Muscle of back (tissue), 13 donors: ENCODE measurements at places on chromosomes 2 and 18. TPM values are rescaled to one million over a fixed set of nuclear protein-coding genes. Genes with fewer than 3 reads are reported as not detected.
A peak's percentile ranks its signal among the peaks of the same experiment; 100 is the strongest.

DNA sequence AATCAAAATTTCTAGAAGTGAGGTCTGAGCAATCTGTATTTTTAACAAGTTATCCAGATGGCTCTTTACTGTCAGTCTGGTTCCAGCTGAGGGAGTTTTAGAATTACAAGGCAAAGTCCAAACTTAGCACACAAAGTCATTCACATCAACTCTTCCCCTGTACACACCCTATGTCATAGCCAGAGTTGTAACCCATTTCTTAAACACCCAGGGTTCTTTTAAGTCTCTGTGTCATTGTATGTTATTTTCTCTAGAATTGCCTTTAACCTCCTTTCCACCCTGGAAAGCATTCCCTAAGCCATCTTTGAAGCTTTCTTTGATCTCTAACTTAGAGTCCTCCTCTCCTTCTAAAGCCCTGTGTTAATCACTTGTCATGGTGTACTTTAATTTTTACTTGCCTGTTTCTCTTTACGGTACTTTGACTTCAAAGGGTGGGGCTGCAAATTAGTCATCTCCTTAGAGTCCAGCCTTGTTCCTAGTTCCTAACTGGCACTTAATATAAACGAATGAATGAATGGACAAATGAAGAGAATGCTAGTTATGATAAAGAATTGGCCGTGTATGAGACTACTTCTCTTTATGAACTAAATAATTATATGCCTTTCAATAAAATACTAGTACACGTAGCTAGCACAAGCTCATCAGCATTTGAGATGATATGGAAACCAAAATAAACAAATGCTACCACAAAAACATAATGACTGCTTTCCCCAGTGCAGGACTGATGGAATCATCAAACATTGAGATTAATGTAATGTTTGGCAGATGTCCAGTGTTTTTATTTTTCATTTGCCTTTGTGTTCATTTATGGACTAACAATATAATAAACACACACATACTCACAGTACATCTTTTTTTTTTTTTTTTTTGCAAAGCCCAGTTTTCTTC, 11.9 kb upstream of the ACTR3 start:
- no peak for DNase-seq

- no peak for DNase-seq
Measured at GRCh38 chr2:159459279-159459678, 157.1 kb downstream of the BAZ2B start.

AAK1 gene
- 16.5 TPM for polyA plus RNA-seq

DNA sequence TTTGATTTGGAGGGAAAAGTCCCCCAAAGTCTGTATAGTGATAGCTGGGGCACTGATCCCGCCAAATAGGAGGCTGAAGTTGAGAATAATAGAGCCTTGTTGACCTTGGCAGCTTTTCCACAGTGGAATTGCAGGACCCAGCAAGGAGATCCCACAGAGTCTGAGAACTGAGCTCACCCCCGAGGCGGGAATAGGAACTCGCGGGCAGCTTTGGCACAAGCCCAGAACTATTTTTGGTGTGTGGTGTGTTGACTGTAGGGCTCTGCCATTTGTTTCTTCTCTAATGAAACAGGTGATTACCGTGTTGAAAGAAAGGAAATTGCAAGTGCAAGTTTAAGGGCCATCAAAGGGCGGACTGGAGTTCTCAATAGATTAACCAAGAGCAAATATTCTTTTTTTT, 34.0 kb downstream of the SH3RF3 start:
- DNase-seq = peak; percentile 49

DNA sequence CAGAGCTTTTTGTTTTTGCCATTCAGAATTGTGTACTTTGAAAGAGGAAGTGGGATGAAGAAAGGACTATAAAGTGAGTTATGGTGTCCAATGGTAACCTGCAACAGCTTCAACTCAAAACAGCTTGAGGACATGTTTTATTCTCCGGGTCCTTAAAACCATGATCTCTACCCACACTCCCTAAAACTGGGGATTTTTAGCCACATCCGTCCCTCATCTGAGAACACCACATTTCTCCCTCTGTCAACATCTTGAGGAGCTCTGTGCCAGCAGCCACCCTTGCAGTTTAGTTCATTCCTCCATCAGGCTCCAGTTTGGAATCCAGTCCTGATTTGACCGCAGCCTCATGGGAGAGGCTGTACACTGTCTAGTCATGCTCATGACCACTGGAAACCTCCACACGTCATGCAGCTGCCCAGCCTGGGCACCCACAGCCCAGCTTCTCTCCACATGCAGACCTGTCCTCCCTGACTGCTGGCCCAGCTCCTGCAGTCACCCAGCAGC, 62.6 kb downstream of the C18orf63 start:
- DNase-seq = no peak

DNA sequence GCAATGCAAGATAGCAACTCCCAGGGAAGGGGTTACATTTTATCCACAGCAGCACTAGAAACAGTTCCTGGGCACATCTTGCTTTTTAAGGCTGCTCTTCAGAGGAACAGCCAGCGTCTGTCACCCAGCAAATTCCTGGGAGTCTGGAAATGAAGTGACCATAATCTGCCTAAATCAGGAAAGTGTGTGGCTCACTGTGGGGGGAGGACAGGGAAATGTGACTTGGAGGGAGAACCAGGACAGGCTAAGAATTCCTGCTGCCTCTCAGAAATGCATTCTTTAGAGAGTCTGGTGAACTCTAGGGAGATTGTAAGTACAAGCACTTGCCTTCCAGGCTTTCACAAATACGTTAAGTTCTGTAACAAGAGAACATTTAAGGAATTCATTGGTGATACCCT, 364.3 kb upstream of the SPHKAP start:
- no peak for DNase-seq

GRCh38 chr2:219308142-219309101, 779 bp downstream of the PTPRN start:
- DNase-seq = peak; percentile 82

- DNase-seq = no peak
Measured at GRCh38 chr18:62332431-62332830, 7.3 kb downstream of the TNFRSF11A start.

SNORC gene
- 0.47 TPM for polyA plus RNA-seq

- DNase-seq = no peak
Measured at GRCh38 chr2:161100211-161100895, 59.9 kb upstream of the TANK start.

ABHD1 gene
- 0.84 TPM for polyA plus RNA-seq

- DNase-seq = no peak
Measured at GRCh38 chr18:71020342-71021029, 731.6 kb downstream of the SOCS6 start.

GRCh38 chr2:158502974-158503373, 46.2 kb downstream of the PKP4 start:
- peak; percentile 52 for DNase-seq

DNA sequence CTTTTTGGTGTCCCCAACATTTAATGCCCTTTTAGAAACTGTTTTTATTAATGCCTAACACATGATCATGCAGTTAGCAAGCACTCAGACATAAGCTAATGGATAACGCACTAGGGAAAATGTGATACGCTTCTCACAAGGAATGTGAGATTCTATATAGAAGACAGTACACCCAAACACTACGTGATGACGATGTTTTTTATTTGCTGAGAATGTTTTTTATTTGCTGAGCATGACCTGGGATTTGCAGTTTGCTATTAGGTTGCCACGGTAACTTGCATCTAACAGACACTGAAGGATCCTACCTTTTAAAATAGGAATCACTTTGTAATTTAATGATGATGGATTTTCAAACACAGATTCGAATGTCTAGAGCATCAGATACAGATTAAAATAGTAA, 4.9 kb downstream of the SMC6 start:
- no peak for DNase-seq

DNA sequence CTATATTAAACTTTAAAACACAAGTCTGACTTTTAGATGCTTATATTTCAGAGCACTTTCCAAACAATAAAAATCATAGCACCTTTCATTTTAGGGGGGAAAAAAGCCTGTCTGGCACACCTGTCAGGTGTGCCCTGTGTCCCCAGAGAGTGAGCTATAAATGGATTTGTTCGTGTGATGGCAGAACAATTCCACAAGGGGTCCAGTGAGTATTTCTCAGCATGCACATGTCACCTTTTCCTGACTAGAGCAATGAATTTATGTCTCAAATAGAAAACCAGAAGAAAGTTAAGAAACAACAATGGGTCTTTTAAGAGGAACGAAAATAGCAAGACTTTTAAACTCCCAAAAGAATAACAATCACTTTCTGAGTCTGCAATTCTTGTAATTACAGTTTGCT, 55.9 kb downstream of the ACVR1C start:
- DNase-seq = no peak

EN1 gene
- 7.4 TPM for polyA plus RNA-seq

MOCOS gene
- 0.24 TPM for polyA plus RNA-seq

ADCY3 gene
- polyA plus RNA-seq = 19.3 TPM

DNA sequence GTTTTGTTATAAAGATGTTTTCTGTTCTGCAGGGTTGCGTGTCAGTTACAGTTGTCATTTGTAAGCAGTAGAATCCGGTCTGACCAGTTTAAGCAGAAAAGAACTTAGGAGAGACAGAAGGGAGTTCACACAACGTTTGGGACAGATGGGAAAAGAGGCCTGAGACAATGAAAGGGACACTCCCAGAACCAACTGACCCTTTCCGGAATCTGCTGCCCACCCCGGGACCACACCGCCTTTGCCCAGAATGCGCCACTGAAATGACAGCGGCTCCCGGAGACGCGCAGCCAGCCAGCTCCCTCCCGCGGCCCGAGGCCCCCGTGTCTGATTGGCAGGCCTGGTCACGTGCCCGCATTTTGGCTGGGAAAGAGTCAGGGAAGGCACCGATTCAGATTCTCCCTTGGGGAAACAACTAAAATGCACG, 244.6 kb downstream of the BCL2 start:
- DNase-seq = peak; percentile 75

GRCh38 chr2:168203762-168204693, 43.4 kb downstream of the STK39 start:
- no peak for DNase-seq

GRCh38 chr2:68909793-68910674, 38.8 kb upstream of the BMP10 start:
- peak; percentile 82 for DNase-seq

UCN gene
- 0.44 TPM for polyA plus RNA-seq

DNA sequence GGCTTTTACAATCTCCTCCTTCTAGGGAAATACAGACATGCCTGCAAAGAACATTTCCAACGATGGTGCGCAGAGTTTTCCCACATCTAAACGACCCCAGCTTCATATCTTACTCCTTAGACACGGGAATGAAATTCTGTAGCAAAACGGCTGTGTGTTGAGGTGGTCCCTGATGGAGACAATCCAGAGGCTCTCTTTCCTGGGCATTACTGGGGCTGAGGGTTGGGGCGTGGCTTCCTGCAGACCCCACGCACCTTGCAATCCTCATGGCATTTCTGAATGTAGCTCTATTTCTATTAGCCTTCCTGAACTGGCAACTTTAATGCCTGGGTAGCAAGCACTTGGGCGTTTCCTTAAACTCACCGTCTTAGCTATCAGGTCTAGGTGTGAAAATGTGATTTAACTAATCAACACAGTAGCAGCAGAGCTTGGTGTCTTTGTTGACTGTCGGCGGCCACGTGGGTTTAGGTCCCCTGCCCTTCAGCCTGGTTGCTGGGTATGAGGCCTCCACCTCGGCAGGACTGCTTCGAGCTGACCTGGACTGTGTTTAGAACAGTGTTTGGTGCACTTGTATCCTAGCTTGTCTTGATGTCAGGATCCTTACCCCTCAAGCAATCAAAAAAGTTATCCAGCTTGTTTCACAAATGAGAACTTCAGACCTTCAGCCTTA, 242.8 kb downstream of the GBX2 start:
- no peak for DNase-seq

GRCh38 chr2:128214866-128215460, 103.7 kb downstream of the HS6ST1 start:
- no peak for DNase-seq

- DNase-seq = no peak
Measured at GRCh38 chr2:236764716-236765115, 195.1 kb downstream of the ACKR3 start.

DNA sequence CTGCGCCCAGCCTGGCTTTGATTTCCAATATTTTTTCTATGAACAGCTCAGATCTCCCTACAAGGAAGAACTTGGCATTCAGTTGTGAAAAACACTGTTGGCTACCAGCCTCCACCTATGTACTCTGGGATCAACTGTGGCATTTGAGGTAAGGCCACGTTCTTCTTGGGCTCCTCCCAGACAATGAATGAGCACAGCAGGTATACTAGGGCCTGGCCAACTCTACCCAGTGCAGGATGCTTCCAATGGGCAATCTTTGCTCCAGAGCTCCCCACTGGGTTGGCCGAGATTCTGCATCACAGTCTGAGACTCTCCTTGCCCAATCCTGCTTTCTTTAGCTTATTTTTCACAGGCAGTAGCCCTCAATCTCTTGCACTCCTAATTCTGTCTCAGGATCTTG, 75.9 kb downstream of the TMEM131 start:
- DNase-seq = no peak

C2orf80 gene
- not detected for polyA plus RNA-seq

SGPP2 gene
- 0.39 TPM for polyA plus RNA-seq

DNA sequence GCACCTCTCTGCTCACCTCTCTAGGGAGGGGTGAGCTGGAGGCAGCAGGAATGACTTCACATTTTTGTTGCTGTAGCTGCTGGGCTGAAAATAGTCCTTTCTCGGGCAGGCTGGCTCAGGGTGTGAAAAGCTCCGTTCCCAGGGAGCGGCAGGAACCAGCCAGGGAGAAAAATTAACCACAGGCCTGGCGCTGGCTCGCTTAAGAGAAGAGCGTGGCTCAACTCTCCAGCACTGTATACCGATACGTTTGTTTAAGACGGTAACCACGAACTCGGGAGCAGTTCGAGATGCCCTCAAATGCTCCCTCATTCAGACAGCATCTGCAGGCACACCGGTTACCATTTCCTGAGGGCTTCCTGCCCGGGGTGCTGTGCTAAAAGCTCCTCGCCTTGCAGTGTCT, 129.6 kb downstream of the CELF4 start:
- no peak for DNase-seq

ANO7 gene
- 0.74 TPM for polyA plus RNA-seq

- no peak for DNase-seq
Measured at GRCh38 chr18:55013685-55014084, 54.4 kb upstream of the CCDC68 start.

GRCh38 chr2:84963692-84964405, 7.1 kb upstream of the KCMF1 start:
- DNase-seq = no peak

GRCh38 chr2:216855605-216856004, 4.3 kb downstream of the TNP1 start:
- DNase-seq = peak; percentile 73

STARD6 gene
- polyA plus RNA-seq = not detected

NFU1 gene
- 46.5 TPM for polyA plus RNA-seq

OR6B3 gene
- not detected for polyA plus RNA-seq

GRCh38 chr18:14937271-14937670, 189.3 kb downstream of the ANKRD30B start:
- DNase-seq = no peak

FOXD4L1 gene
- 1.7 TPM for polyA plus RNA-seq

DNA sequence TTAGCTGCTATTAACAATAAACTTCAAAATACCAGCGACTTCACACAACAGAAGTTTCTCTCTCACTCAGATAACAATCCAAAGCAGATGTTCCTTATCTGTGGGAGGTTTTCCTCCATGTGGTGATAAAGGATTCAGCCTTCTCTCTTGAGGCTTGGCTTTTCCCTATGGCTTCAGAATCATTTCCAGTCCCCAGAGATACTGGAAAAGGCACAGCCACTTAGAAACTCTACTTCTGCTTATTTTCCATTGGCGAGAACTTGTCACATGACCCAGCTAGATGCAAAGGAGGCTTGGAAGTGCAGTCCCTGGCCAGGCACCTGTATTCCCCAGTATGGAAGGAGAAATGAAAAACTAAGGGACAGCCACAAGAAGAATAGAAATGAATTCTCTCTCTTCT, 344.8 kb downstream of the MTX2 start:
- no peak for DNase-seq

- no peak for DNase-seq
Measured at GRCh38 chr2:46456789-46457188, 22.6 kb upstream of the TMEM247 start.

GRCh38 chr2:164967781-164968228, 12.5 kb upstream of the SLC38A11 start:
- DNase-seq = no peak
